Dorsolateral prefrontal cortex (tissue), 122 donors: ENCODE measurements at places on chromosomes 2 and 18. TPM values are rescaled to one million over a fixed set of nuclear protein-coding genes. Genes with fewer than 3 reads are reported as not detected.

GRCh38 chr18:8399138-8399537 lies 210.1 kb upstream of the RAB12 start:
- DNase-seq: no peak

- DNase-seq: no peak
These were observed 42.3 kb downstream of the BAZ2B start for GRCh38 chr2:159573846-159574606.

DNA sequence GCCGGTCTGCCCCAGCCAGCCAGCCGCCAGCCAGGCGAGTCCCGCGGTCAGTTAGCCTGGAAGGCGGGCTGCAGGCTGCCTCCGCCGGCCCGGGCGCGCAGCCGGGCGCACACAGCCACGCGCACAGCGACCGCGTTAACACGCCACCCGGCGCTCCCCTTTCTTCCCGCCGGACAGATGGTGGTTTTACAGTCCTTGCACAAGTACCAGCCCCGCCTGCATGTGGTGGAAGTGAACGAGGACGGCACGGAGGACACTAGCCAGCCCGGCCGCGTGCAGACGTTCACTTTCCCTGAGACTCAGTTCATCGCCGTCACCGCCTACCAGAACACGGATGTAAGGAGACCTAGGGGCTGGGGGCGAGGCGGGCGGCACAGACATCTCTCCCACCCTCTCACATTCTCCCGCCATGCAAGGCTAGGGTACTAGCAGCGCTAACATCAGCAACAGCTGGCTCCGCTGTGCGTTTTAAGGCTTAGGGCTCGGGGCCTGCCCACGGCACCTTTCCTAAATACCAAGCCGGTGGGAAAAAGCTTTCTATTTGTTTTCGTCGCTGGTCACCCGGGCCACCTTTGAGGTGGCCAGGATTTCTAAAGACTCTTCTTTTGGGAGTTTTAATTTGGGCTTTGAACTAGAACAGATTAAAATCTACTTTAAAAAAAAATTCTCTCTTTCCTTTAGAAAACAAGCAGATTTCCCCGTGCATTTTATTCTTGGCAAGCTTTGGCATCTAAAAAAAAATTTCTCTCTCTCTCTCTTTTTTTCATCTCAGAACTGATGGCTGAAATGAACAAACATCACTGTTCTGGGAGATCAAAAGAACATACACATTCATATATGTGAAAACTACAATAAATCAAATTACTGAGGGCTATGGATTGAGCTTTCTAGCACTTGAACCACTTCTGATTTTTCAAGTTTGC lies 2.9 kb downstream of the TBR1 start:
- no peak for DNase-seq

GRCh38 chr2:10940596-10940995 lies 28.9 kb downstream of the KCNF1 start:
- no peak for DNase-seq

- DNase-seq: no peak
These were observed 166.9 kb downstream of the CDCA7 start for GRCh38 chr2:173521450-173522192.

GRCh38 chr2:152763651-152764050 lies 45.2 kb downstream of the ARL6IP6 start:
- DNase-seq: no peak

DNA sequence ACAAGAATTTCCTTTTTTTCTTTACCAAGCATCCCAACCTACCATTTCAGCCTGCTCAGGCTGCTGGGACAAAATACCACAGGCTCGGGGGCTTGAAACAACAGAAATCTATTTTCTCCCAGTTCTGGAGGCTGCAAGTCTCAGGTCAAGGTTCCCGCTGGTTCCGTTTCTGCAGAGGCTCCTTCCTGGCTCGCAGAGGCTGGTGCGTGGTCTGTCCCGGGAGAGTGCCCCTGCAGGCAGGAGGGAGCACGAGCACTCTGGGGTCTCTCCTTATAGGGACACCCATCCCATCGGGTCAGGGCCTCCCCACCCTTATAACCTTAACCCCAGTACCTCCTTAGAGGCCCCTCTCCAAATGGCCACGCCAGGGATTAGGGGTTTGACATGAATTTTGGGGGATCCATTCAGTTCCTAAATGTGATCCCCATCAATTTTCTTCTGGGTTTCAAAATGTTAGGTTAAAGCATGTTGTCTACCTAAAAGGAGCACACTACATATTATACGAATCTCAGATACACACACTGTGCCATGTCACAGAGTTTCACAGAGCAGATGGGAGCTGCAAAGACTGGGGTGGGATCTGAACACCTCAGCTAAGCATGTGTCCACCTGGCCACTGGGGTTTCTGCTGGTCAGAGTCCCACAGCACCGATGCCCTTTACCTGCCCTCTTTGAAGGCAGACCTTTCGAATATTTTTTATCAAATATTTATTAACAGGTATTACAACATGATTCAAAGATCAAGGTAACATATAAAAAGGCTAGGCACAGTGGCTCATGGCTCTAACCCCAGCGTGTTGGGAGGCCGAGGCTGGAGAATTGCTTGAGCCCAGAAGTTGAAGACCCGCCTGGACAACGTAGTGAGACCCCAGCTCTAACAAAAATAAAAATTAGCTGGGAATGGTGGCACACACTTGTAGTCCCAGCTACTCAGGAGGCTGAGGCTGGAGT lies 17.6 kb upstream of the ADI1 start:
- no peak for DNase-seq

- no peak for DNase-seq
These were observed 195.9 kb downstream of the NEDD4L start for GRCh38 chr18:58239879-58240278.

DNA sequence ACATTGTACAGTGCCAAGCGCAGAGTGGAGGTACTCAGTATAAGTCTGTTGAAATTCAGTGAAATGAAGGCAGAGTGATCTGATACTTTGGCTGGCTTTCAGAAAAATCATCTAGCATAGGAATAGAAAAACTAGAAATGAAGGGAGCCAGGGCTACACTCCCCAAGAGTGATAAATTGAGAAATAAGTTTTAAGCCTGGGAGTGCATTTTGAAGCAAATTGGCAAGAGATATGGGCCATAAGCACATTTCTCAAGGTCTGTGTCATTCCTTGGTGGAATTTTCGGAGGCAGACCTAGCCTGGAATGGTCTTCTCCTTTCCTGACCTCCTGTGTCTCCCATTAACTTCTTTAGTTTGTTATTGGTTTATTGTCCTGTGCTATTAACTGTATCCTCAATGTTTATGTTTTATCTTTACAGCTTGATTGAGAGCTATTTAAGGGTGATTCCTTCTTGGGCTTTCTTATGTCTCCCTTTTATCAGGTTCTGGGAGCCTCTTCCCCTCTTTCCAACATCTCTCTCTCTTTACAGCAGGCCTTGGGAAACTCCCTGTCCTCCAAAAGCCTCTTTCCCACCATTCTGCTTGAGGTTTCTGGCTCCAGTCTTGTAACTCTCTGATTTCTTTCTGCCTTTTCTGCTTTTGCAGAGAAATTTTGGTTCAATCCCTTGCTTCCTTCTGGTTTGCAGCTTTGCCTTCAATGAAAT lies 649.5 kb downstream of the SLC4A3 start:
- DNase-seq: no peak

DNA sequence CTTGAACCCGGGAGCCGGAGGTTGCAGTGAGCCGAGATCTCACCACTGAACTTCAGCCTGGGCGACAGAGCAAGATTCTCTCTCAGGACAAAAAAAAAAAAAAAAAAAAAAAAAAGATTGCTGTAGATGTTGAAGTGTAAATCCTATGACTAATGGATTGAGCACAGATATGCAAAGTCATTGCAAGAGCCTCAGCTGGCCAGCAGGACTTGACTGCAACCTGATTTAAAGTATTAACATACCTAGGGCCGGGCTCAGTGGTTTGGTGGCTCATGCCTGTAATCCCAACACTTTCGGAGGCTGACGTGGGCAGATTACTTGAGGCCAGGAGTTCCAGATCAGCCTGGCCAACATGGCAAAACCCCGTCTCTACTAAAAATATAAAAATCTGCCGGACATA lies 103.4 kb upstream of the MSH2 start:
- no peak for DNase-seq

GRCh38 chr2:192407692-192408091 lies 213.0 kb upstream of the TMEFF2 start:
- DNase-seq: no peak

- no peak for DNase-seq
These were observed 225.0 kb downstream of the TTC32 start for GRCh38 chr2:19676770-19677169.

DNA sequence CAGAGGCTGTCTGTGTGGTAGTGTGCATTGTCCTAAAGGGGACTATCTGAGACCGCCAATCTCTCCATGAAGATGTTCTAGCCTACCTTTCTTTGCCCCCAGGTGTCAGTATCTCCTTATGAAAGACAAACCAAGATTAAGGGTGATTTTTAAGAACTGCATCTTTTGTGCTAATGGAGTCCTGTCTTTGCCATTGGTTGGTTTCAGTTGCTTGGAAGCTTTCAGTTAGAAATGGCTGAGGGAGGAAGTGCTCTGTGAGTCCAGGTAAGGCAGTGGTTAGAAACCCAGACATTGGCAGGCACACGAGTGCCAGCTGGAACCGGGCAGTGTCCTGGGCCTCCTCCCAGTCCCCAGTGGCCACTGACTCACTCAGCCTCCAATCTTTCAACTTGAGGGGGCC lies 111.3 kb downstream of the DOCK10 start:
- DNase-seq: no peak

GRCh38 chr2:37549598-37549997 lies 121.8 kb downstream of the CDC42EP3 start:
- no peak for DNase-seq

The PXDN gene
- total RNA-seq: 12.0 TPM

The AFF3 gene
- total RNA-seq: 65.1 TPM

The KCNG2 gene
- 0.90 TPM for total RNA-seq

The ANKRD36 gene
- 110 TPM for total RNA-seq

The PROKR1 gene
- not detected for total RNA-seq

The MARCHF4 gene
- 9.4 TPM for total RNA-seq
